Central memory CD4-positive, alpha-beta T cell (primary cell): ENCODE measurements at places on chromosomes 6 and 20.

DNA sequence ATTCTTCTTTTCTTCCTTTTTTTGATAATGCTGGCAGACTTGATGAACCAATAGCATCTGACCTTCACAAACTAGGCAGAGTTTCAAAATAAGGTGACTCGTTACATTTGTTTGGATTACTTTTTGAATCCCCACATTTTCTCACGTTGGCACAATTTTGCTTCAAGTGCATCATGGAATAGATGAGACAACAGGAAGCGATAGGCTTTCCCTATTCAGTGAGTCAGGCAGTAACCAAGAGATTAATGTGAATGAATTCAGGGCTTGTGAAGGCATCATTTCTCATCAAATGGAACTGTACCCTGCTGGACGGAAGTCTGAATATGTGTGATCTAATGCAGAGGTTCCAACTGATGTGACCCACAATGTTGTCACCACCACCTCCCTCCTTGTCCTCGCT, 10.7 kb downstream of the RFPL4B start:
- no peak for DNase-seq

DNA sequence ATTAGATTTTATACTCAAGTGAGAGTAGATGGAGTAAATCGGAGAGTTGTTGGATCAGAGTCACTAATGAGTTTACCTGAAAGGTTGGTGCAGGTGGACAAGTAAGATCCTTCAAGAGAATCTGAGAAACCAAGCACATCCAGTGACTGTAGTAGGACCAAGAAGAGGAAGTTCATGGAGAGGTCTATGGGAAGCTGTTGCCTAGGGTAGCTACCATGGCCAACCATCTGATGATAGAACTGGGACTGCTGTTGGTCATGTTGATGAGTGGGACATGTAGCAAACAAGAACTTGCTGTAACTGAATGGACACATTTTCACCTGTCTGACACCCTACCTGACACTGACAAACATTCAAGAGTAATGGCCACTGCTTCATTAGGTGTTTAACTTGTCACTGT, 11.3 kb upstream of the ADGB start:
- DNase-seq = no peak

- DNase-seq = no peak
Observed at GRCh38 chr6:1423578-1423977, 34.2 kb downstream of the FOXF2 start.

DNA sequence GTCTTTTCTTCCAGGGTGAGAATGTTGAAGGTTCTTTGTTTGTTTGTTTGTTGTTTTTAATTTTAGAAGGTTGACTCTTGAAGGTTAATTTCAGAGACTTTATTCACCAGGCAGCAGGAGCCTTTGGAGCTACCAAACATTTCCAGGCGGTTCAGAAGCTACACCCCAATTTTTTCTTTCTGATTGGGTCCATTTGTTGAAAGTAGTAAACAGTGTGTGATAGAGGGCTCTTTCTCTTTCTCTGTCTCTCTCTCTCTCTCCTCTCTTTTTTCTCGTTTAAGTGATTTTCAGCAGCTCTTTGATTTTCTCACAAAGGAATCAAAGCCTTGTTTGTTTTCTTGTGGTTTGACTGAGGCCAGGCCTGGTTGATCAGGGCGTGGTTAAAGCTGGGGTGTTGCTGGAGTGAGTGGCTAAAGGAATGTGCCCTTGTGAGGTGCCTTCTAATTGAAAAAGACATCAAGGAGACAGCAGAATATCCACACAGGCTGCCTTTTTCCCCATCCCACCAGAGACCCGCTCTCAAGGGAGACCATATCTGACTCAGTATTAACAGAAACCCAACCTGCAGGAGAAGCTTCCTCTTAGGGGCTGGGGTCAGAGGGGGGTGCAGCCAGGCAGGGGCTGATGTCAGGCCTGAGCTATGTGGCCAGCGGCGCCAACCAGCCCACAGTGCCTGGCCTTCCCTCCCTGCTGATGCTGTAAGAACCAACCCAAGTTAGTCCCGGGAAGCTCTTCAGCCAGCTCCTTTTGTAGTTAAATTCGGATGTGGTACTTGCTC, 40.4 kb upstream of the NAA20 start:
- DNase-seq = peak; percentile 10

DNA sequence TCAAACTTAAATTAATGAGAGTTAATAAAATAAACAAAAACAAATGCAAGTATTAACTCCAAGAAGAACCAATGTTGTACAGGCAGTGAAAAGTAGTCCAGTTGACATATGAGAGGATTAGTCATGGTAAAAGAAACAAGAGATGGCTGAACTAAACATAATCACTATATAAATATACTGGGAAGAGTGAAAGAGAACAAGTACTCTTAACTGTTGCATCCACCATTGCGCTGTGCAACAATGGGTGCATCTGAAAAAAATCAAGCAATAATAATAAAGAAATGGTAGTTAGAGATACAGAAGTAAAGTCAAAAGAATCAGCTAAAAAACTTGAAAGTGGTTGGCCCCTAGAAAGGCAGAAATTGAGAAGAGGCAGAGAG, 16.6 kb downstream of the HLA-F start:
- DNase-seq = no peak

GRCh38 chr6:81450180-81450579, 302.3 kb downstream of the TENT5A start:
- no peak for DNase-seq

DNA sequence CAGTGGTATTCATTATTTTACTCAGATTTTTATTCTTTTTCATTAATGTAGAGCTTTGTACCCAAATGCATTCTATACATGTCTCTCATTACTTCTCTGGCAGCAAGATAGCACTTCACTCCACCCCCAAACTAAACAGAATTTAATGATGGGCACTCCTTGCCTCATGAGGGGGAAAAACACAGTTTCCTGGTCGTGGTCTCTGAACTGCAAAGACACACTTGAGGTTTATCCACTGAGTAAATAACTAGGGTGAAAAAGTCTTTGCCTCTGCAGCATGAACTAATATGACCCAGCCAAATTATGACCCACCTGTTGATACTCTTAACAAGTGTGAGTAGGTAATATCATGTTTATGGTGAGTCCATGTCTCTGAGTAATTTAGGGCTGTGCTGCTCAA, 785.2 kb upstream of the FLRT3 start:
- DNase-seq = no peak

GRCh38 chr20:10673176-10673841, 490 bp downstream of the JAG1 start:
- DNase-seq = no peak

GRCh38 chr6:18350271-18350670, 36.9 kb upstream of the RNF144B start:
- DNase-seq = no peak

DNA sequence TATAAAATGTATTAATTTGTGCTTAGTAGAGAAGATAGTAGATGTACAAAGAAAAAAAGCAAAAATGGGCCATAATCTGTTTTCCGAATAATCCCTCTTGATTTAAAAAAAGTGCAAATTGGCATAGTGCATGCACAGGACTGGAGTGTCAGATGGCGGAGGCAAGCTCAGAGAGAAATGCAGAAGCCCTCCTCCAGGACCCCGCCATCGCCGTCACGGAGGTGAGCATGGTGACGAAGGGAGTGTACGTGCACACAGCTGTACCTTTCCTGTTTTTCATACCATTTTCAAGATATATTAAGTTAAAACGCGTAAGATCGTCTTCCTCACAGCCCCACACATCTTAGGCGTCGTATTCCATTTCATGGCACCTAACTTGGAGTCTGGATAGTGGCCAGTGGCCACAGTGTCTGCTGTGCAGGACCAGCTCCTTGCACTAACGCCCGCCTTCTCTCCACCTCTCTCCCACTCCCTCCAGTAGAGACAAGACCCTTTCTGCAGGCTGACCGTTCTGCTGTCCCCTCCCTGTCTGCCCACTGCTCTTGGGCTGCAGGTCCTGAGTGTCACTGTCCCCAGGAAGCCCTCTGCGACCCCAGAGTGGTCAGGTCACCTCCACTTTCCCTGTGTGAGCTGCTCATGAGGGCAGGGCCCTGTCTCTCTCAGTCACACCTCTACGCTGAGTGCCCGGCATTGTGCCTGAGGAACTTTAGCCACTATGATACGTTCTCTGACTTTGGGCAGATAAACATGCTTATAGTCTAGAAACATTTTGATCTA, 9.8 kb downstream of the DUSP22 start:
- no peak for DNase-seq

GRCh38 chr6:30712441-30712945, 4.6 kb downstream of the MDC1 start:
- no peak for DNase-seq

DNA sequence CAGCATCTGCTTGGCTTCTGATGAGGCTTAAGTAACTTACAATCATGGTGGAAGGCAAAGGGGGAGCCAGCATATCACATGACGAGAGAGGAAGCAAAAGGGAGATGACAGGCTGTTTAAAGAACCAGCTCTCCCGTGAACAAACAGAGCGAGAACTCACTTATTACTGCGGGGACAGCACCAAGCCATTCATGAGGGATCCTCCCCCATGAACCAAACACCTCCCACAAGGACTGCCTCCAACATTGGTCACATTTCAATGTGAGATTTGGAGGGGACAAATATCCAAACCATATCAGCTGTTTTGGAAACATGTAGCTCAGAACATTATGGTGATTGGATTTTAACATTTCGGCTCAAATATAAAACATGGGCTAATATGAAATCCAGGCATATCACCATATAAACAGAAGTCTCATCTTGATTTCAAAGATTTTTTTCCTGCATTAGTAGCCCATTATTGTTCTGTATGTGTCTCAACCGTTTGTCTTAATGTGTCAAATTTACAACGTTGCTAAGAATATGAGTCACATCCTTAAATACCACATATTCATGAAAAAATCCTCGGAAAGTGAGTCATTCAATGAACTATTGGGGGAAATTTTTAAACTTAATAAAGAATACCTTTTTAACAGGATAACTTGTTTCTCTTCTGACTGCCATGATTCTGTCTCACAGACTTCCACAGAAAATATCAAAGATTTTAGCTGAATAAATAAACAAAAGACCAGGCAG, 894.3 kb downstream of the TFAP2A start:
- no peak for DNase-seq

DNA sequence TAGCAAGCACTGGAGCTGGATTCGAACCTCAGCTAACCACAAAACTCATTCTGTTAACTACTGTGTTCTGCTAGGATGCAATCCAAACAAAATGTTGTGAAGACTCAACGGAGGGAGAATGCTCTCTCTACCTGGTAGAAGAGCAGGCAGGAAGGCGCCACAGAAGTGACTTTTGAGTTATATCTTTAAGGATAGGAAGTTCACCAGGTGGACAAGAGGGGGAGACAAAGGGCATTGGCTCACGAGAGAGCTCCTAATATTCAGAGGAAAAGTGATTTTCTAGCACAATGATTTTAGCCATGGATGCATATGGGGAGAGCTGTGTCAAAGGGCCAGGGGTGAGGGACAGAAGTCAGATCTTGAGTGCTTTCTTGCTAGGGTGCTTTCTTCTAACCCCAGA, 108.4 kb upstream of the MAFB start:
- no peak for DNase-seq

- DNase-seq = no peak
Observed at GRCh38 chr20:19193349-19193748, 19.1 kb upstream of the SLC24A3 start.

DNA sequence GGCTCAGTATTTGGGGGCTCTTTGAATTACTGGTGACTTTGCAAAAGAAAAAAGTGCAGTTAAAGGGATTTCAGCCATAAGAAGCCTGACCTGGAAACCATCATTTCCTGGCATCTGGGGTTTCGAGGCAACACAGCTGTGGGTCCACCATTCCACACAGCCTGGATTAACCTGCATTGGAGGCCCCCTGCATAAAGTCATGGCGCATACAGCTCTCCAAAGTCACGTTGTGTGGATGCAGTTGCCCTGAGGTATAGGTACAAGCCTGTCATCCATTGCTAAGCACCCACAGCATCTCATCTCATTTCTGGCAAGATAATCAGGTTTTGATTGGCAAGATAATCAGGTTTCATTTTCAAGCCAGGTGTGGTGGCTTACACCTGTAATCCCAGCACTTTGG, 54.5 kb upstream of the TAGAP start:
- DNase-seq = no peak

DNA sequence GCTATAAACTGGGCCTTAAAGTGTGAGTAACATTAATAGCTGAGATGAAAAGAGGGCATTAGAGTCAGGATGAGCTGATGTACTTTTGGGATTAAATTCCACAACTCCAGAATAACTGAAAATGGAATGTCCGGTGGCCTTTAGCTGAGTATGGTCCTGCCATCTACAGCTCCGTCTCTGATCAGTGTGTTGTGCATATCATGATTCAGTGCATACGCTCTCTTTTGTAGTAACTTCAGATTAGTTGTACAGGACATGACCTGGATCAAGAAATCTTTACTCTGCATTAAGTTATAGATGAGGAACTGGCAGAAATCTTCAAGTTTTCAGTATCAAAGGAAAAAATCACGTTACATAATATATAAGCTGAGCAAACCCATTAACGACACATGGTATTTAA, 92.4 kb downstream of the MTFR2 start:
- DNase-seq = no peak

DNA sequence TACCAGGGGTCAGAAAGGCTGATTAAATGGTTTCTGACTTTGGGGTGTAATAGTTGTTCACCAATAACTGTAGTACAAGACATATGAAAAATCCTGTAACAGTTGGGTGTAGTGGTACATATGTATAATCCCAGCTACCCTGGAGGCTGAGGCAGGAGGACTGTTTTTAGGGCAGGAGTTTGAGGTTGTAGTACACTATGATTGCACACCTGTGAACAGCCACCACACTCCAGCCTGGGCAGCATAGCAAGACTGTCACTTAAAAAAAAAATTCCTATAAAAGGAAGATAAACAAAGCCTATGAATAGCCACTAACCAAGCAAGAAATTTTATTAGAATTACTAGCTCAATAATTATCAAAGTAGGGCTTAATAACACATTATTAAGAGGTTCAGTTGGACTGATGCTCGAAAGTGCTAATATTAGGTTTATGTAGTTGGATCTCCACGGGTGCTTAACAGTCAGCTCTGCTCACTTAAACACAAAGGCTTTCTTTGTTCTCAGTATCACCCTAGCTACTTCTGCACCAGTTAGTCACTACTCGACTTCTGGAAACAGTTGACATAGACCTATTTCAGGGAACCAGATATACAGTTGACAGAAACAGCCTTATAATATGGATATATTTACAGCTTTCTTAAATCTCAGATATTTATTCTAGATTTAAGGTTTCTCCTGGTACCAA, 113.0 kb downstream of the MTFR2 start:
- DNase-seq = no peak

GRCh38 chr6:104884867-104885517, 25.3 kb upstream of the HACE1 start:
- DNase-seq = no peak

- no peak for DNase-seq
Observed at GRCh38 chr6:161444464-161444863, 170.6 kb upstream of the AGPAT4 start.

DNA sequence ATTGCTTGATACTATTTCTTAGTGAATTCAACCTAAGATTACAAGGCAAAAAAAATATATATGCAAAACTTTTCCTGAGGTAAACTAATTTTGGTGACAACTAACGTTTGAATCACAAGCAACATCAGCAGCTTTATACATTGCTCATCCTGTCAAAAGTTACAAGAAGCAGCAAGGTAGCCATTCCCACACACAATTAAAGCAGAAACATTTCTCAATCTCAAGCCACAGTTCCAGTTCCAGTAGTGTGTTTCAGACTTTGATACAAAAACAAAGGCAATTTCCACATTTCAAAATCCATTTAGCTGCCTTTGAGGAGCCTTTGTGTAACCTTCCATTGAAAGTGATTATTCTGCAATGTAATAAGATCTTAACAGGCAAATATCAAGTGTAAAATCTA, 191.0 kb downstream of the WDR27 start:
- no peak for DNase-seq

GRCh38 chr6:134029495-134030455, 22.6 kb downstream of the SLC2A12 start:
- DNase-seq = no peak

- DNase-seq = no peak
Observed at GRCh38 chr6:153140299-153140698, 9.2 kb upstream of the RGS17 start.
